ENCODE measurements at places on chromosomes 7 and 10. TPM values are rescaled to one million over a fixed set of nuclear protein-coding genes. Genes with fewer than 3 reads are reported as not detected.

DNA sequence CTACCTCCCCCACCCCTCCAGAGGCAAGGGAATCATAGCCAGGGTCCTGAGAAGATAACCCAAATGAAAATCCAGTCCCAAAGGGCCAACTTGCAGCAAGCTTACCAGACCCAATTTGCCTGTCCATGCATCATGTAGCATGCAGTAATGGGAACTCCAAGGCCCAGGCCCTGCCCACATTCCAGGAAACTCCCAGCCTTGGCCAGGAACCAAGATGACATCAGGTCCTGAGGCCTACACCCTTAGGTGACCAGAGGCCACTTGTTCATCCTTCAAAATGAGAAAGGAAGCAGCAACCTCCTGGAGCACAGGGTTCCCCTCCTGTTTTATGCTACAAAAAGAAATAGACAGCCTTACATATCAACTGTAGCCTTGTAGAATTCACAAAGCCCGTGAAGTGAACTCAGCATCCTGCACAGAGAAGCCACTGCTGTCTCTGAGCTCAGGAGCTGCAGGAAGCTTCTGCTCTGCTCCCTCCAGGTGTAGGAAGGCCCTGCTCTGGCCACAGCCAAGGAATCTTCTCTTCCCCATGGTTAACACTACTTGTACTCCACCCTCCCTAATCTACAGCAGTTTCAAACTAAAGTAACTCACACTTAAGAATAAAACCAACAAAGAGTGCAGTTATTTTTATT is 30.3 kb upstream of the GRB10 start:
- DNase-seq: peak; percentile 47

- no peak for DNase-seq
These were observed 110.8 kb downstream of the HIBADH start for GRCh38 chr7:27551803-27552400.

- DNase-seq: no peak
These were observed 232.8 kb downstream of the MGMT start for GRCh38 chr10:129699722-129700340.

- DNase-seq: no peak
These were observed 53.9 kb upstream of the SKAP2 start for GRCh38 chr7:26918241-26918640.

ZNF33A gene
- 3.9 TPM for polyA plus RNA-seq

DNA sequence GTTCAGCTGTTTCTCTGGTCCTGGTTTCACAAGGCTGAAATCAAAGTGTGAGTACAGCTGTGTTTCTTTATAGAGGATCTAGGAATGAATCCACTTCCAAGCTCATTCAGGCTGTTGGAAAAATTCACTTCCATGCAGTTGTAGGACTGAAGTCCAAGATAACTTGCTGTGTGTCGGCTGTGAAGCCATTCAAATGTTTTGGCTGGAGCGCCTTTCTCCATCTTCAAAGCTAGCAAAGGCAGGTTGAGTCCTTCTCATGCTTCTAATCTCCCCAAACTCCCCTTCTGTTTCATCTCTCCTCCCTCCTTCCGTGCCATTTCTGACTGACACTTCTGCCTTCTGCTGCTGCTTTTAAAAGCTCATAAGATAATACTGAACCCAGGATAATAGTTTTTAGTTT is 1195.4 kb upstream of the LRRN3 start:
- DNase-seq: no peak

DNA sequence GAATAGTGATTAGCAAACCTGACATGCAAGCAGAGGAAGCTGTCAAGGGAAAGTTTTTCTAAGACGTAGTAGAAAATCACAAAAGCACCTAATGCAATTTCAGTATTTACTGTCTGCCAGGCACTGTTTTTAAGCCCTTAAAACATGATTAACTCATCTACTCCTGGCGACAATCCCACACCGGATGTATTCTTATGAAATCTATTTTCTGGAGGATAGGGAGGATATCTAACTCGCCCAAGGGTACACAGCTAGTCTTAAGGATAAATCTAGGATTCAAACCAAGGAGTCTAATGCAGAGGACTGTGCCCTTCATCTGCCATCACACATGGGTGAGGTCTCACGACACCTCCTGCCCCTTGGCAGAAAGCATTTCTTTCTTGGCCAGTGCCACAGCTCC is 47.8 kb upstream of the FIGNL1 start:
- no peak for DNase-seq

VIPR2 gene
- polyA plus RNA-seq: not detected

GRCh38 chr7:50431316-50431715 is 18.8 kb downstream of the FIGNL1 start:
- DNase-seq: no peak

- no peak for DNase-seq
These were observed 16.1 kb upstream of the ABCC2 start for GRCh38 chr10:99766302-99766681.

GRCh38 chr7:17681965-17682364 is 258.3 kb downstream of the SNX13 start:
- DNase-seq: no peak

GBX1 gene
- not detected for polyA plus RNA-seq

PAPOLB gene
- 0.02 TPM for polyA plus RNA-seq

- DNase-seq: no peak
These were observed 21.4 kb upstream of the VOPP1 start for GRCh38 chr7:55593515-55594318.

HK1 gene
- polyA plus RNA-seq: 47.5 TPM

LIPK gene
- polyA plus RNA-seq: not detected

GIMAP7 gene
- not detected for polyA plus RNA-seq

DNA sequence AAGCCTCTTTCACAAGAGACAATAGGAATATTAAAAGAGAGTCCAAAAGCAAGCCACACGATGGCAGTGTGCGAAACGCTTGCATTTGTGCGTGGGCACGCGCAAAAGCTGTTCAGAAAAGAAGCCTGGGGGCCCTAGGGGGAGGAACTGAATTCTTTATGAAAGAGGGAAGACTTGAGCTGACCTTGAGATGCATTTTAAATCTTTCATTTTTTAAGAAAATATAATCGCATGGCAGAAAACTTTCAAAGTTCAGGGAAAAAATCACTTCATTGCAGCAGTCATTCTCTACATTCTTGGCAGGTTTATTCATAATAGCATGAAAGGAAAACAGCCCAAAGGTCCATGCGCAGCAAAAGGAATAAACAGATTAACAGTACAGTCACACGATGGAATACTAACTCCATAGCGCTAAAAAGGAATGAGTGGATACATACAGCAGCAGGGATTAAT is 206.5 kb upstream of the PRKCQ start:
- no peak for DNase-seq

- no peak for DNase-seq
These were observed 23.6 kb downstream of the ASZ1 start for GRCh38 chr7:117403737-117404136.

DNA sequence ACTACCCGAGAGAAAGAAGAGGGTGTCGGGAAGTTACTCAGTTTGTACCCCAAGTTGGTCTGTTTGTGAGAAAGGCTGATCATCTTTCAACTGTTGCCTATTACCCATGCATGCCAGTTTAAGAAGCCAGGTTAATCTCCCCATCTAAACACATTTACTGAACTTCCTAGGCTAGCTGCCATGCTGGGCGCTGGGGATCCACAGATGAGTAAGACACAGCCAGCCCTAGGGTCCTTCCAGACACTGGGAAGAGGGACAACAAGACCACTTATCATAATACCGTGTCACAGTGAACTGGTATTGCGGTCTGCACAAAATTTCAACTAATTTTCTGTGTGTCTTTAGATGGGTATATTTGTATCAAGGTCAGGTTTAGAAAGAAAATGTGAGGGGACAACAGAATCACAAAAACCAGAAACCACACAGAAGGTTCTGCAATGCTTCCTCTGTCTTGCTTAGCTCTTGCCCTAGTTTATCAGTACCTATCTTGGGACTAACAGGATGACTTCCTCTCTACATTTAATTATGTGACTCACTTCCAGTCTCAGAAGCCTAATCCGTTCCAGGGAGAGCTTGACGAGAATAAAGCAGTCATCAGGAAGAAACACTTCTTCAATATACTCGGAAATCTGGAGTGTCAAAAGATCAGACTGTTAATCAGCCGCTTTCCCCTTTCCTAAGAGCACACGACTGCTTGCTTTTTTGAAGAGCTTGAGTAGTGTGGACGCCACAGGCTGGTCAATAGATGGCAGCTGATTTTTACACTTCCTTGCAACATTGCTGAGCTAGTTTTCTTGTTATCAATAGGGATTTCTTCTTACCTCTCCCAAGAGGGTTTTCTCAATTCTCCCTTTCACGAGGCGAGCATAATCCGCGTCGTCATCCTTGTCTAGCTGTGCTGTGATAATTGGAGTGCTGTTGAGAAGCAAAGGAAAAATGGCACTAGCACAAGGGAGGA is 45.7 kb downstream of the POLR3A start:
- peak; percentile 51 for DNase-seq

DNA sequence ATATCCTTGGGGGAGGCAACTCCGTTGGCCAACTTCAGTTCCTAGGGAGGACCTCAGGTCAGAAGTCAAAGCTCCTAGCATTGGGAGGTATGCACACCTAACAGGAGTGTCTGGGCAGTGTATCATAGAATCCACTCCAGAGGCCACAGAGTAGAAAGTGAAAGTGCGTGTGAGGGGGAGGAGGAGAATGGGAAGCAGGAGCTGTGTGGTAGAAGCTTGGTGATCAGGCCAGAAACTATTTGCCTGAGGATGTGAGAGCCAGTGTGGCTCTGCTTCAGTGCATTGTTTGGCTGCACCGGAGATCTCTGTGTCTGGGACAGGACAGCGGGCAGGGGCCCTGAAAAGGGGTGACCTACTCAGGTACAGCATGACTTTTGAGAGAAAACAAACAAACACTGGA is 557.4 kb upstream of the VSTM2A start:
- no peak for DNase-seq

DNA sequence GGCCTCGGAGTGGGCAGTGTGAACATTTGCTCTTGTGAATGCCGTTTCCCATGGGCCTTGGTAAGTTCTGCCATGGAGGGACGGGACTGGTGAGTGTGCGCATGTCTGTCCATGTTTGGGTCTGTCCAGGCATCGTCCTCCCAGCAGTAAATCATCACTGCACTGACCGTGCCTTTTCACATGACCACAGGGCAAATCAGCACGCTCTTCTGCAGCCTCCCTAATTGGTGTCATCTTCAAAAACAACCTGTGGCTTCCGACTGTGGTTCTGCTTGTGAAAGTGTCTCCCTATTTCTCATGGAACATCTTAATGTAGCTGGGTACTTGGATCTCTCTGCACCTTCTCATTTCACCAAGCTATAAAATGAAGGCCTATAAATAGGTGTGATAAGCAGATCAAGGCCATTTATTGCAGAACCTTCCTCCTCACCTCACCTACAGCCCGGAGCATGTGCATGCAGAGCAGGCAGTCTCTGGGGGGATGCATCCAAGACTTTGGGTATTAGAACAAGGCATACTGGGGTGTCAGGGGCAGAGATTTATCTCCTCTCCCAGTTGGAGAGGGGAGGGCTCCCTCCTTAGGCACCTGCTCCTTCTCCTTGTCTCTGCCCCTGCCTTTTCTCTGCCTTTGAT is 77.4 kb downstream of the RBM20 start:
- no peak for DNase-seq

DNA sequence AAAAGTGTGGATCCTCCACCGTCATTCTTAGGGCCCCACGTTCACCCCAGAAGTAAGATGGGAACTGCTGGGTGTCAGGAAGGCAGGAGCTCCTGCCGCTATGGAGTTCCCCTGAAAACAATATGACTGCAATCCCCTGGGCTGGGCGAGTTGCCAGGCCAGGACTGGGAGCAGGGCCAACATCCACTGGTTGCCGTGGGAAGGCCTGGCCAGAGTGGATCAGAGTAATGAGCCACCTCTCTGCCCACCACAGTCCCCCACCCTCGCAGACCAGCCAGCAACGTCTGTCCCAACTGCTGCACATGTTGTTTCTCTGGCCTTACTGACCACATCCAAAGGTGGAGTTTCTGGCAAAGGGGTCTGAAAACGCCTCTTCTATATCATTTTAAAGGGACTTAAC is 86.6 kb downstream of the STRA8 start:
- DNase-seq: no peak

- no peak for DNase-seq
These were observed 9.6 kb downstream of the DGKB start for GRCh38 chr7:14892961-14893360.

DNA sequence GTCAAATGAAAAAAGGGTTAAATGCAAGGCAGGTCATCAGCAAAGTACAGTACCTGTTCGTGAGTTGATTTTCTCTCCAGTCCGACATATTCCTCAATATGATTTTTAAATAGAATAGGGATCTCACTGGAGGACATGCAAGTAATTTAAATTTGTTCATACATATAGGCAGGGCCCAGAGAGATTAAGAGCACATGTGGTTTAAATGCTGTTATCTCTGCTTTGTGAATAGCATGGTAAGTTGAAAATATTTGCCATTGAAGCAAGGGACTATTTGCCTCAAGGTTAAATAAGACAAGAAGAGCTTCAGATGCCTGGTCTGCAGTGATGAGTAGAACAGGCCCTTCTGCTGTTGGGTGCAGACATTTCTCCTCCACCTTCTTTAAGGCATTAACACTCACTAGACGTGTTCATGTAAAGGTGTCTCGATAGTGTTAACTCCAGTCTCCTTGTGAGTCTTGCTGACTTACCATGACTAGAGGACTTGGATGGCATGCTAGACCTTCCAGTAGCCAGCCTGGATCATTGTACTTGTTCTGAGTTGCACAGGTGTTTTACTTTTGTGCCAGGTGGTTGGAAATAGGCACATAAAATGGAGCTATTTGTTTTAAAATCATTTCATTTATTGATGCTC is 15.6 kb upstream of the AKR1C3 start:
- DNase-seq: no peak

DNAH11 gene
- 0.87 TPM for polyA plus RNA-seq

DNA sequence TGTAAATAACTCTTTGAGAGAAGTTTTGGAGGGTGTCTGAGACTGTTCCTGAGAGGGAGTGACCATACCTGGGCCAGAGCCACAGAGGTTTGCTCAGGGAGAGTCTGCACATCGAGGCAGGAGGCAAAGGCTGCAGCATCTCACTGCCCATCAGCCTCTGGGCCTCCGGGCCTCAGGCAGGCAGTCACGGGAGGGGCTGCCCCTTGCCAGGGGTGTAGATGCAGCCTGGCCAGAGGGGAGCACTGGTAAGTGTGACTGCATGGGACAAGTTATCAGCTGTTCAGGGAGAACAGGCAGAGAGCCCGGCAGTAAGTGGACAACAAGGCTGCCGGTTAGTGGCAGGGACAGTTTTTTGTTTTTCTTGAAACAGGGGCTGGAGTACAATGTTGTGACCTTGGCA is 55.9 kb downstream of the ZNF467 start:
- no peak for DNase-seq

CNTNAP2 gene
- not detected for polyA plus RNA-seq

DNA sequence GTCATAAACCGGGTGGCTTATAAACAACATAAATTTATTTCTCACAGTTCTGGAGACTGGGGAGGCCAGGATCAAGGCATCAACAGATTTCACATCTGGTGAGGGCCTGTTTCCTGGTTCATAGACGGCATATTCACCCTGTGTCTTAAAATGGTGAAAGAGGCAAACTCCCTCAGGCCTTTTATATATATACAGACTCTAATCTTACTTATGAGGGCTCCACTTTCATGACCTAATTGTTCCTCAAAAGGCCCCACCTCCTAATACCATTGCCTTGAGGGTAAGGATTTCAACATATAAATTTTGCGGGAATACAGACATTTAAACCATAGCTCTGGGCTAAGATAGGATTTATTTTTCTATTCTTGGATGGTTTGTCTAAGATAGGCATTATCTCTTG is 187.2 kb downstream of the PPP1R3A start:
- DNase-seq: no peak

CALML3 gene
- not detected for polyA plus RNA-seq

GRCh38 chr10:89279421-89279869 is 22.4 kb upstream of the IFIT2 start:
- no peak for DNase-seq

Measured in BJ (cell line).